ENCODE measurements at places on chromosomes 5 and 9. TPM values are rescaled to one million over a fixed set of nuclear protein-coding genes. Genes with fewer than 3 reads are reported as not detected.
A peak's percentile ranks its signal among the peaks of the same experiment; 100 is the strongest.

DNA sequence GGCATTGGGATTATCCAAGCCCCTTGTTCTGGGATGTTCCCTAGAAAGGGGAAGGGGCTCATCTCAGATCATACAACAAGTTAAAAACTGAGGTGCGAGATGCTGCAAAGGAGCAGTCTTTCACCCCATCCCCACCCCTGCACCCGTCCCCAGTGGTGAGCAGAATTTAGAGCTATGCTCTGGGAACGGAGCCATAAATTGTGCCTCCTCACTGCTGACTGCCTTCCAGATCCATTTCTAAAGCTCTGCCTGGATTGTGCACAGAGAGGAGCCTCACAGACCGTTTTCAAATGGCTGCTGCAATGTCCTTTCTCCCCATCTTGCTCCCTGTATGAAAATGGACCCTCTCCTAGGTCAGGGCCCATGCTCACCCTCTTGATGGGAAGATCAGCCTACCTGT lies 8.3 kb downstream of the SLC25A48 start:
- DNase-seq: no peak

- no peak for DNase-seq
These were observed 59.4 kb downstream of the GIN1 start for GRCh38 chr5:103060424-103060954.

- DNase-seq: no peak
These were observed 167.5 kb downstream of the NMUR2 start for GRCh38 chr5:152237531-152237930.

DNA sequence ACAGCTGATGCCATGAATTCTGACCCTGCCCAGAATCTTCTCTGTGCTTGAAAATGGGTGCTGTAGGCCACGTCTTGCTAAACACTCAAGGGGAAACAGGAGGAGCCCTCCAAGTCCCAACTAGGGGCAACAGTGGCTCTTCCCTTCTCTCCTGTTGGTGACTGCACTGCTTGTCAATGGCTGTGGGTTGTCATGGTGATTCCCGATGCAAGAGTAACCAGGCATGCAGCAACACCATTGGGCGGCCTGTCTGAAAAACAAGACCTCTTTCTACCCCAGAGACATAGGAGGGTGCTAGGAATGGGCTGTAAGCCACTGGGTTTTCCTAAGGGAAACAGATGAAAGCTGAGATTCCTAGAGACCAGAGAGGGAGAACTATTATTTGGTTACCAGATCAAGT lies 201.7 kb upstream of the PANK3 start:
- DNase-seq: no peak

DNA sequence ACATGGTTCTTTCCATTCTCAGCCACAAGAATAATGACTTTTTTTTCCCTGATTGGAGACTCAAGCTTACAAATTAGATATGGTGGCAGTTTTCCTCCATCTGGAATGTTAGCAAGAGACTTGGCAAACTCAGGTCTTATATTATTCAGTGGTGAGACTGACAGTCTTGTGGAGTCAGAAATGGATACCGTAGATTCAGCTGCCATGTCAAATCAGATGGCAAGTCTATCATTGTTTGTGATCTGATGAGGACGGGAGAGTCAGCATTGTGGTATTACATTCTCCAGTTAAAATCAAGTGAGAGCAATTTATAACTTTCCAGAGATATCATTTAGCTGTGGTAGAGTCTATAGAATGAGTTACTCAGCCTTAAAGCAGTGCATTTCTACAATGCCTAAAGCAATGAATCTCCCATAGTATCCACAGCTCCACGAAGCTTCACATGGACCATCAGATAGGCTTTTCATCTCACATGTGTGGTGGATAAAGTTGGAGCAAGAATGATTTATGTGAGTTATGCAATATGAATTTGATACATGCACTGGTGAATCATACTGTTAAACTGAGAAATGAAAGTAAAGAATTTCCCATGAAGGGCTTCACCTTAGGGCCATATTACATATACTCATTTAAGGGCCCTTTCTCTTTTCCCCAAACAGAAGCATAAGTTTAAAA lies 430.6 kb downstream of the ZNF608 start:
- DNase-seq: no peak

- DNase-seq: no peak
These were observed 22.6 kb downstream of the B4GALT1 start for GRCh38 chr9:33144551-33144950.

- no peak for DNase-seq
These were observed 187.7 kb downstream of the PIK3R1 start for GRCh38 chr5:68403301-68403700.

DNA sequence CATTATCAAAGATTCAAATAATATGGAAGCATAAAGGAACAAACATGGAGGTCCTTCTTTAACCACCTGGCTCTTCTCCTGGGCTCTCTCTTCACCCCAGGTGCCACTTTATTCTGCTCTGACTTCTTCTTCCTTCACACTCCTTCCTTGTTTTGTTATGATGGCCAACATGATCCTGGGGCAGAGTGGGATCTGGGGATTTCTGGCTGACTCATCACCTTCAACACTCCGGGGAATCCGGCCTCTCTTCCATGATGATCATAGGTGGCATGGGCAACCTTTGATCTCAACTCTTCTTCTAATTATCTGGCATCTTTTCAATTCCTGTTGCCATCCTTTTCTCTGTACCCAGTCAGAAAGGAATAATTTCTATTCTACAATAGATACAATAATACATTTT lies 62.1 kb upstream of the TRPC7 start:
- no peak for DNase-seq

DNA sequence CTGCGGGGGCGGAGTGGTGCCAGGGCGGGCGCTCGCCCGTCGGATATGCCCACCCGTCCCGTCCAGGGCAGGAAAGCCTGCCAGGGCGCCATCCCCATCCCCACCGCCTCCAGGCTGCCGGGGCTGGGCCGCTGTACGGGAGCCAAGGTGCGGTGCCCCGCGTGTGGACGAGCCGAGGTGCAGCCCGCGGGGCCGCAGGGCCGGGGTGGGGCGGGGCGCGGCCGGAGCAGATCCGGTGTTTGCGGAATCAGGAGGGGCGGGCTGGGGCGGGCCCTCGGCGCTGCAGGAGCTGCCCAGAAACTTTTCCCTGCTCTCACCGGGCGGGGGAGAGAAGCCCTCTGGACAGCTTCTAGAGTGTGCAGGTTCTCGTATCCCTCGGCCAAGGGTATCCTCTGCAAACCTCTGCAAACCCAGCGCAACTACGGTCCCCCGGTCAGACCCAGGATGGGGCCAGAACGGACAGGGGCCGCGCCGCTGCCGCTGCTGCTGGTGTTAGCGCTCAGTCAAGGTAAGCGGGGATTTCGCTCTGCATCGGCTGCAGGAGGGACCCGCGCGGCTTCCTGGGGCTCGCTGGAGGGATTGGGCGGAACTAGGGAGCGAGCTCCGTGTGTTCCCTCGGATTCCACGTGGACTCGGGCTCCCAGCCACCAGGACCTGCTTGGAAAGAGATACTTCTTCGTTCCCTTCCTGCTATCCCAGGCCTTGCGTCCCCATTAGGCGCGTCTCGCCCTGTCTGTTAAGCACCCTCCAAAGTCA lies at the start of gene ITGA2:
Gene ITGA2, plus strand, starts transcription at position 328 of the 756 bp plus-strand sequence. Its CDS starts 117 bp downstream, at position 445.
- no peak for DNase-seq

DNA sequence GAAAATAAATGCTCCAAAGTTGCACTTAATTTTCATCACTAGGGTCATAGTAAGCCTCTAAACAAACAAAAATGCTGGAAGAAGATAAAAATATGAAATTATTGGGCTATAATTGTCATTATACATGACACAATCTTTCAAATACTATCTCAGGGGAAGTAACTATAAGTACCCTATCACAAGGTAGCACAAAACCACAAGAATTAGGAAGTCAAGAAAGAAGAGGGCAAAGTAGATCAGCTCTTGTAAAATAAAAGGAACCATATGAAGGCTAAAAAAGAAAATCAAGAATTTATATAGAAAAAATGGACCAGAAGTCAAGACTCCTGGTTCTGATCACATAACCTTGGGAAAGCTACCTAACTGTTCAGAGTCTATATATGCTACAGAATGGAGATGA lies 48.1 kb downstream of the DIAPH1 start:
- no peak for DNase-seq

- no peak for DNase-seq
These were observed 287.3 kb upstream of the NUDT12 start for GRCh38 chr5:103849934-103850333.

DNA sequence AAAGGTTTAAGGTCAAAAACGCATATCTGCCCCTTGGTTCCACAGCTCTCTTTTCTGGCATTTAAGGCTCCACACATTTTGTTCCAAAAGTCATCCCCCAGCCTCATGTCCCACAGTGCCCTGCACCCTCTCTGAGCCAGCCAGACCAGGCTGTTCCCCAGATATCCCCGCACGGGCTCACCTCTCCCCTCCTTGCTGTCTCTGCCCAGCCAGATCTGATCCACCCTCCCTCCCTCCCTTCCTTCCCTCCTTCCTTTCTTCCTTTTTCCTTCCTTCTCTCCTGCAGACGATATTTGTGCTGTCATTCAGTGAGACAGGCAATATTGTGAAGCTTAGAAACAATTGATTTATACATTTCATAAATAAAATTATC lies 37.0 kb downstream of the DUSP1 start:
- peak; percentile 18 for DNase-seq

- no peak for DNase-seq
These were observed 217.4 kb downstream of the DMRT2 start for GRCh38 chr9:1267581-1267980.

DNA sequence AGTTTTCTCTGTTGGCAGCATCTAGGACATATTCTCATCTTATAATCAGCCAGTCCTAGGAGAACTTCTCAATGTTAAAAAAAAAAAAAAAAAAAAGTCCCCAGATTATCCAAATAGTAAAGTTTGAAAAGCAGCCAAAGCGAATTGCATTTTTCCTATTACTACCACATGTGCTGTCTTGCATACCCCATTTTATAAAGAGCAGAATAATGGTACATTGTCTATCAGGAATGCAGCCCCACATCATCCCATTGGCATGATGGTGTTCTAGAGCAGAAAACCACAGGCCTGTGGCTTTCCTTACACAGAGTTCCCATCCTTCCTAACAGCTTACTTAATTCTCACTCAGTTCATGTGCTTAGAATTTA lies 381.6 kb downstream of the TMEM38B start:
- no peak for DNase-seq

DNA sequence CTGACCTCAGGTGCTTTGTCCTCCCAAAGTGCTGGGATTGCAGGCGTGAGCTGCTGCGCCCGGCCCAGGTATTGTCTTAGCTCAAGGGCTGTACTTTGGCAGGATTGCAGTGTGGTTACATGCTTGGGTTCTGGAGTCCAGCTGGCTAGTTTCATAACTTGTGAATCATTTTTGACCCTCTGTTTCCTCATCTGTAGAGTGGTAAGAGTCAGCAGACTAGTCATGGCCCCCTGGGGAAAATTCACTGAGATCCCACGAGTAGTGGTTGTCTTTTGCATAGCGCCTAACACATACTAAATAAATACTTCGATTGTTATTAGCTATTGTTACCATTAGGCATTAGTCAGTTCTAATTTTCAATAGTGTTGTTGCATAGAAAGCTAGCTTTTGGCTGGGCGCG lies 14.3 kb downstream of the PTPA start:
- DNase-seq: no peak

DNA sequence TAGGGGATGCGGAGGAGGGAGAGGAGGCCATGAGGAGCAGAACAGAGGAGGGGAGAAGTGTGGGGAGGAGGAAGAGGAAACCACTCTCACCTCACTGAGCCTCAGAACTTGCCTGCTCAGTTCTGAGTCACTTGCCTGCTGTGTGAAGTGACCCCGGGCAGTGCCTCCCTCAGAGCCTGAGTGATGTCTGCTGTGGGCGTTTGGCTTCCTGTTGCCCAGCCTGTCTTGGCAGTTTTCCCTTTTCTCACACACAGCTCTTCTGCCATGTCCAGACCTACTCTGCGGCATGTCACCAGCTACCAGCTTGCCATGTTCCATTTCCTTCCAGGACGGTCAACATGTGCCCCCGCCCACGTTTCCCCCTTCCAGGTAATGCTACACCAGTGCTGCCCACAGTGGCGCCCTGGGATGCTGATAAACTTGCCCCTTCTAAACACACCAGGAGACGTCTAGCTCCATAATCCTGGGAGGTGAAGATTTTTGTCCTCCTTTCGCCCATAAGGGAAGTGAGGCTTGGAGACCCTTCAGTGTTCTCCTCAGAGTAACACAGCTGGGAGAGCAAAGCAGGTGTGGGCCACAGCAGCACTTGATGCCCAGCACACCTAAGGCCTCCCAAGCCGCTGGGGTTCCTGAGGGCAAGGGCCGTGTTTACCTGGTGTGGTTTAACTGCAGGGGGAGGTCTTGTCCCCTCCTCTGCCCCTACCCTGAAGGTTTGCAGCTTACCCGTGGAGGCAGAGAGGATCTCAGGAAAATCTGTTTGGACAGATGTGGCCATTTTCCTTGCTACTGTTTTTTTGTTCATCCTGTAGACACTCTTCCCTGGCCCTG lies 63.8 kb upstream of the RNF130 start:
- DNase-seq: peak; percentile 65

GRCh38 chr5:134043793-134044792 lies 39.3 kb upstream of the VDAC1 start:
- DNase-seq: no peak

The SH3PXD2B gene
- 0.33 TPM for total RNA-seq

The SDHA gene
- total RNA-seq: 130 TPM

The FGF10 gene
- total RNA-seq: not detected

The GCNT4 gene
- total RNA-seq: 0.57 TPM

The FBXL7 gene
- not detected for total RNA-seq

The GABRB2 gene
- not detected for total RNA-seq

The DMRT3 gene
- not detected for total RNA-seq

The PRDM9 gene
- not detected for total RNA-seq

The NPR3 gene
- 0.10 TPM for total RNA-seq

The PRXL2C gene
- total RNA-seq: 4.8 TPM

The CCNO gene
- not detected for total RNA-seq

The ADAMTS2 gene
- not detected for total RNA-seq

The SYK gene
- total RNA-seq: 25.8 TPM

Measured in natural killer cell treated with Interleukin-12 subunit alpha and Interleukin-12 subunit beta and Interleukin-15 and Interleukin-18, amount 100 ng/mL, for 72 hours (primary cell).